ENCODE measurements at places on chromosomes 7 and 10.
A peak's percentile ranks its signal among the peaks of the same experiment; 100 is the strongest.

GRCh38 chr7:44283381-44284211 is 41.8 kb downstream of the CAMK2B start:
- no peak for DNase-seq

GRCh38 chr7:116135306-116135705 is 75.0 kb upstream of the TES start:
- DNase-seq: no peak

DNA sequence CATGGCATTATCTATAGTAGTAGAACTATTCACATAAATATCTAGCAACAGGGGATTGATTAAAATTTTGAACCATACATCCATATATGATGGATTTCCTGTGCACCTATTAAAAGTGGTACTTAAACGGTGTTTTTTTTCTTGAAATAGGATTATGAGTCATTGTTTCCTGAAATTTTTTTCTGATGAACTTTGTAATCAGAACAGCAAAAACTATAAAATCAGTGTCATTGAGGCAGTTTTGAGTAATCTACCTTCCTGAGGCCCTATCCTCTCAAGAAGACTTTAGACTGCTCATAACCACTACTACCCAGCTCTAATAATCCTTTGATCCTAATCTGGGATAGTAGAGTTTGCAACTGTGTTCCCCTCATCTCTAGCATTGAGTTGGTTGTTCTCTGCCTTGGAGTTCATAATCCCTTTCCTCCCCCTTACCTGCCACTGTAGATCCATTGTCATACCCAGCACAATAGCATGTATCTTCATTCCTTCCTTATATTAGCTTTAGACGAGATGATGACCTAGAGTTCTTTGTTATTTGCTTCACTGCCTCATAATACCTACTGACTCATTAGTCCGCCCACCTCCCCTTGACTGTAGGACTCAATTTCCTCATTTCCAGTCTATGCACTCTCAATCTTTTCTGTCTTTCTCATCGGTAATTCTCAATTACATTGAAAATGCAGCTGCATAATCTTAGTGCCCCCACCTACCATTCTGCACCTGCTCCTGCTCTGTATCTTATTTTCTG is 133.4 kb downstream of the LRRC4 start:
- DNase-seq: no peak

DNA sequence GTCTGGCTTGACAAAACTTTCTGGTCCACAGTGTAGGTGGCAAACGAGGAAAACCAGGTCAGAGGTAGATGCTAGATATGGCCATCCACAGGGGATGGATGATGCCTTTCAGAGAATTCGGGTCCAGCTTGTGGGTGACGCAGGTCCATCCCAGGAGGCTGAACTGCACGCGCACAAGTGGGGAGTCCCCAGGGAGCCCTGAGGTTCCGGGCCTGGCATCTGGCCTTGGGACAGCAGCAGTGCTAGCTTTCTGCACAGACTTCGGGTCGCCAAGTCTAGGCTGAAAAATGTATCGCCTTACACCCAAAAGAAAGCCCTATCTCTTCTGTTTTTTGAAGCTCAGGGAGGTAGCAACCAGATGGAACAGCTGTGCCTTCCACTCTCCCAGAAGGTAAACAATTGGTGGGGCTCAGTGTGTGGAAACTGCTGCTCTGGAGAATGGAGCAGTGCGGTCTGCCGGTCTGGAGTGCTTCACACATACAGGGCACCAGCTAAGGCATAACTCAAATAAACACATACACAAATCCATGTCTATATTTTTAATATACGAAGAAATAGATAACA is 119.3 kb upstream of the ACBD5 start:
- DNase-seq: no peak

DNA sequence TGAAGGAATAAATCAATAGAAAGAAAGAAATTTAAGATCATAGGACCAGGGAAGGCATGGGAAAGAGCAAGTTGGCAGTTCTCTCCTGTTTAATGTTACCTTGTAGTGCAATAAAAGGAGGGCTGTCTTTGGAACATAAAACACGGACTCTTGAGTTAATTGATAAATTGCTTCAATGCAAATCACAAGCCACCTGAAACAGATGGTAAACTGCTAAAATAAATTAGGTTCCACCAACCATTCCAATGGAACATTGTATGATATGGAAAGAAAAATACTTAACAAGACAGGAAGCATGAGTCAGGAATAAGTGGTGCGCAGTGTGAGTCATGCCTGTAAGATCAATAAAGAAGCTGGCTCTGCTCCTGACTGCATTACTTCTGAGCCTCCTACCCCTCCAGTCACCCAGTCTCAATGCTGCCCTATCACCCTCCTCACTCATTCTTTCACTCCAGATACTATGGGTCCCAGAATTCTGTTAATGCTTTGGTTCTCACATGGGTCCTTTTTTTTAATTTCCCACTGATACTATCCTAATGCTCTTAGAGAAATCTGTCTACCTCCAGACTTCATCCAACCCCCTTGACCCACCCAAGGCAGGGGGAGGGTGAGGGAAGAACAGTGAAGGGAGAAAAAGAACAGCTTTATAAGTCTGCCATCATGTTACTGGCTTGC is 78.9 kb downstream of the LRRC17 start:
- peak; percentile 97 for DNase-seq

GRCh38 chr10:3616880-3617279 is 168.1 kb downstream of the KLF6 start:
- no peak for DNase-seq

GRCh38 chr10:94006591-94007550 is 13.1 kb downstream of the PLCE1 start:
- DNase-seq: peak; percentile 59

- peak; percentile 75 for DNase-seq
Observed at GRCh38 chr10:11164803-11165590, 147.3 kb downstream of the CELF2 start.

- no peak for DNase-seq
Observed at GRCh38 chr10:61554925-61555324, 101.7 kb upstream of the TMEM26 start.

Measured in RWPE1 (cell line).